ENCODE measurements at places on chromosomes 12 and 14.

DNA sequence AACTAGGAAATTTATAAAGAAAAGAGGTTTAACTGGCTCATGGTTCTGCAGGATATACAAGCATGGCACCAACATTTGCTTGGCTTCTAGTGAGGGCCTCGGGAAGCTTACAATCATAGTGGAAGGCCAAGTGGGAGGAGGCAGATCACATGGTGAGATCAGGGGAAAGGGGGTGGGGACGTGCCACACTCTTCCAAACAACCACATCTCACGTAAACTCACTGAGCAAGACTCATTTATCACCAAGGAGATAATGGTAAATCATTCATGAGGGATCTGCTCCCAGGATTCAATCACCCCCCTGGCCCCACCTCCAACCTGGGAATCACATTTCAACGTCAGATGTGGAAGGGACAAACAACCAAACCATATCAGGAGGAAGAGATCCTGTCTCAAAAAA, 35.8 kb downstream of the NUMB start:
- no peak for DNase-seq

DNA sequence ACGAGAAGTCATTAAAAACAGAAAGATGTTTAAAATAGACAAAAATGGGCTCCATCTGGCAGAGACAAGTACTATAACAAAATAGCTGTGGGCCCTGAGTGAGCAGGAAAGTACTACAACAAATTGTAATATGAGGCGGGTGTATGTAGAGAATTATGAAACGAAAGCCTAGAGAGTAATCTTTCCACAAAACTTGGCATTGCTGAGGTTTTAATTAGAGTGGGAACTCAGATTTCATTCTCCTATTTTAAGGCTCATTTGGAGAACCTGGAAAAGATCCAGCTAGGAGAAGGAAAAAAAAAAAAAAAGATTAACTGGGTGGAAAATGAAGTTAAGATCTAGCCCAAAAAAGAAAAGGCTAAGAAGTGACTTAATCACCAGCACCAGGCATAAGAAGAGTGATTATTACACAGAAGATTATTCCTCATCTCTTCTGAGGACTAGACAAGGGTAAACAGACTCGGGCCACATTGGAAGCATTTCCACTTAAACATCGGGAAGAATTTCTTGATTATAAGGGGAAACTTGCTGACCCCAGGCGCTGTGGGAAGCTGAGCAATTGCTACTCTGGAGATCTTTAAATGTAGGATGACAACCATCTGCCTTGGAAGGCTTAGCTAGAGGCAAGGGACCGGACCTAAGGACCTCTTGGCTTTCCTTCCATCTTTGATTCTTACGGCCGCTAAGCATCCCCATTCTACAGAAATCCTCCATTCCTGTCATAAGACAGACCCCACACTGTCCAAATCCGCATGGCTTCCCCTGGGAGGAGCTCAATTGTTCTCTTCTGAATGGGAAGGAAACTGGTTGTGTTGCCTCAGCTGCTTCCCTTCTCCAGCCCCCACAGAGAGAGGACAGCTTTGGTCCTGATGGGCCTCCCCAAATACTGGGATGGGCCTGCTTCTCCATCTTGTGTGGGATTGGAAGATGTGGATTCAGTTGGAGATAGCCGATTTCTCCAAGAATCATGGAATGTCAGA, 40.6 kb downstream of the IGF1 start:
- no peak for DNase-seq

DNA sequence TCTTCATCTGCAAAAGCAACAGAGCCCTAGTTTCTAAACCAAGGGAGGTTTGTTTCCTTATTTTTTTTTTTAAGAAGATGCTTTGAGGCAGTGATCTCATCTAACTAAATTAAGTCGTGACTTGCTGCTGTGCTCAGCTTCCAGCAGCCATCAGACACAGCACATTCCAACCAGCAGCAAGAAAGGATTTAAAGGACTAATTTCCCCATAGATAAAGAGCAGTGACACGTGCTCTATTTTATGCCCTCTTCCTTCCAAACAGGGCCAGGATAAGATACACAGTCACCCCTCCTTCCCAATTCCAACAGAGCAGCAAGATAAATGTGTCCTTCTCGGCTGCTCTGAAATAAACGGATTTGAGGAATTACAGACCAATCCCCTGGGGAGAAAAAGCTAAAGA, 81.7 kb downstream of the PRKAB1 start:
- no peak for DNase-seq

- DNase-seq = no peak
Observed at GRCh38 chr12:12214201-12214600, 52.6 kb downstream of the LRP6 start.

GRCh38 chr14:63388766-63389431, 70.2 kb upstream of the GPHB5 start:
- peak; percentile 4 for DNase-seq

DNA sequence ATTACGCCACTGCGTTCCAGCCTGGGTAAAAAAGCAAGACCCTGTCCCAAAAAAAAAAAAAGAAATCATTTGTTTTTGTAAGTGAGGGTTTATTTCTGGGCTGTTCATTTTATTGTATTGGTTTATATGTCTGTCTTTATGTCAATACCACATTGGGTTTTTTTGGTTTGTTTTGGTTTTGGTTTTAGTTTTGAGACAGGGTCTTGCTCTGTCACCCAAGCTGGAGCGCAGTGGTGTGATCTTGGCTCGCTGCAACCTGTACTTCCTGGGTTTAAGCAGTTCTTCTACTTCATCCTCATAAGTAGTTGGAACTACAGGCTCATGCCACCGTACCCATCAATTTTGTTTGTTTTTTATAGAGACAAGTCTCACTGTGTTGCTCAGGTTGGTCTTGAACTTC, 25.0 kb downstream of the METAP2 start:
- no peak for DNase-seq

GRCh38 chr14:58243790-58244555, 670 bp upstream of the PSMA3 start:
- DNase-seq = no peak

DNA sequence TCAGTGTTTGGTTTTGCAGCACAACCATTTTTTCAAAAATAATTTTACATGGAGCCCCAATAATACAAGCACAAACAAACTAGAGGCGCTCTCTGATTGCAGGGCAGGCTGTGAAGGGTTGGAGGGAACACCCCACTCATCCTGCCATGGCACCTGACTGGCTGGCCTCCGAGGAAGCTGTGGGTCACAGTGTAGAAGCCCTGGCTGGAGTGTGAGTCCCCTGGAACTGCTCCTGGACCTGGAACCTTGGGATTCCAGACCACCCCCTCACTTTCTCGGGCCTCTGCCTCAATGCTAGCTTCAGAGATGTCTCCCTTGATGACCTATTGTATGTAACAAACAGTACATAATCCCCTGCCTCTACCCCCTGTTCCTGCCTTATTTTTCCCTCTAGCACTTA, 14.8 kb upstream of the SERPINA12 start:
- no peak for DNase-seq

DNA sequence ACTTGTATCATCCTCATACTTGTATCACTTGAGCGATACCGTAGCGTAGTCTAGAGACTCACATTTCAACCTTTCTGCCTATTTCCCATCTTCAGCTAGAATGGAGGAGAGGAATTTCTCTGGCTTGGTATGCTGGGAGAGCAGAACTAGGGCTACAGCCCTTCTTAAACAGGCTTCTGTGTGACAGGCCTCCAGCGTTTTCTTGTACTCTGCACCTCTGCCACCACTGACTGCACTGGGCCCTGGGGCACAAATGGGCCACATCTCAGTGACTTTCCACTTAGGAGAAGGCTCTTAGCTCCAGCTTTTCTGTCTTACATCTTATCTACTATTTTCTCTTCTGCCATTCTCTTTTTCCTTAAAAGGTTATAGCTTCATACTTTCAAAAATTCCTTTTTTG, 26.8 kb downstream of the HCFC2 start:
- DNase-seq = no peak

- DNase-seq = no peak
Observed at GRCh38 chr14:22047115-22047514, 373.5 kb upstream of the OR4E1 start.

DNA sequence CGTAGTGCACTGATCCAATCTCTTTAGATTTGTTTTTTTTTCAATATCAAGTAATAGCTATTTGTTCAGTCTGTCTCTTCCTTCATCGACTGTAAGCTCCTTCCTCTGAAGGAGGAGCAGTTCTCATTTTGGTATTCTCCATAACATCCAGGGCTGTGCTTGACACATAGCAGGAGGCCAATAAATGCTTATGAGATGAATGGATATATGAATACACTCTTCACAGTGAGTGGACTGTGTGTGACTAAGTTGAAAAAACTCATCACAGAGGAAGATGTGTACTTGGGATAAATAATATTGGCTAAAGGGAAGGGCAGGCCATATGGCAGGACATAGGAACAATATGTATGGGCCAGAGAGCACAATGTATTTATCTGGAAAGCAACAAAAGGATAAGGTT, 205.3 kb upstream of the PRICKLE1 start:
- no peak for DNase-seq
